Fibroblast of skin of back (primary cell): ENCODE measurements at places on chromosomes 2 and 18.
A peak's percentile ranks its signal among the peaks of the same experiment; 100 is the strongest.

GRCh38 chr2:81981585-81981984 lies 1677.0 kb upstream of the LRRTM1 start:
- no peak for DNase-seq

DNA sequence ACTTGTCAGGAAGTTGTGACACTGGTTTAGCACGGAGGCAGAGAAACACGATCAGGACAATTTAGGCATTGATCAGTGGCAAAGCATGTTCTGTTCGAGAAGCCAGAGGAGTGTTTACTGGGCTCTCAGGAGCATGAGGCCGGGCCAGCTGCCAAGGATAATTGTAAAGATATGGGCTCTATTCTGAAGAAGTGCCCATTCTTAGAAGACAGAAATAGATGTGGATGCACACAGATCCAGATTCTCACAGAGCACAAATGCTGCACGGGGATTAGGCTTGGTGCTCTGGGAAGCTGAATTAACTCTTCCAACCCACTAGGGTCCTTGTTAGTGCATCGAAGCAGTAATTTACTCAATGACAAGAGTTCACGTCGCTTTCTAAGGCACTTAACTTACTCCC lies 16.2 kb downstream of the AFF3 start:
- DNase-seq, result peak; percentile 31

GRCh38 chr2:190562121-190562520 lies 27.6 kb upstream of the NEMP2 start:
- no peak for DNase-seq

DNA sequence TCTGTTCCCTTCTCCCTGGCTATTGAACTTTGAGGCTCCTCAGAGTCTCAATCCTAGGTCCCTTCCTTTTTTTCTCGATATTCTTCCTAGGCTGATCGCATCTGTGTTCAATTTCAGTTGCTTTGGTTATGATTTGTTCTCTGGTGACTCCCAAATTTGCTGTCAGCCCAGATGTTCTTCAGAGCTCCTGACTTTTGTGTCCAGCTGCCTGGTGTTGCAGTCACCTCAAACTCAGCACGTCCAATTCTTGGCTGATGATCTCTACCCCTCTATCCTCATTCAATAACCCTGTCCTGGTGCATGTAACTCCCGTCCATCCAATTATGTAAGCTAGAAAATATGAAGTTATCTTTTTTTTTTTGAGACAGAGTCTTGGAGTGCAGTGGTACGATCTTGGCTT lies 31.4 kb downstream of the DIS3L2 start:
- DNase-seq, result no peak

GRCh38 chr2:133511679-133512078 lies 56.6 kb downstream of the NCKAP5 start:
- DNase-seq, result no peak

DNA sequence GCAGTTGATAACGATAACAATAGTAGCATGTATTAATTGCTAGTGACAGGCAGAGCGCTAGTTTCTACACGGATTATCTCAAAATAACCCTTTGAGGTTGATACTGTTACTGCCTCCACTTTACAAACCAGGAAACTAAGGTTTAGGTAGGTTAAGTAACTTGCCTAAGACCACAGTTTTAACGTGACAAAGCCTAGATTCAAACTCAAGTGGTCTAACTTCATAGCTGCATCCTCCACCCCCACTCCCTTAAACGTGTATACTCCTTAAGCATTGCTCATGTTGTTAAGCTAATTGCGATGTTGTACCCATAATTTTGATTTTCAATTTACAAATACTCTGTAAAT lies 1.2 kb downstream of the ME2 start:
- DNase-seq, result no peak

DNA sequence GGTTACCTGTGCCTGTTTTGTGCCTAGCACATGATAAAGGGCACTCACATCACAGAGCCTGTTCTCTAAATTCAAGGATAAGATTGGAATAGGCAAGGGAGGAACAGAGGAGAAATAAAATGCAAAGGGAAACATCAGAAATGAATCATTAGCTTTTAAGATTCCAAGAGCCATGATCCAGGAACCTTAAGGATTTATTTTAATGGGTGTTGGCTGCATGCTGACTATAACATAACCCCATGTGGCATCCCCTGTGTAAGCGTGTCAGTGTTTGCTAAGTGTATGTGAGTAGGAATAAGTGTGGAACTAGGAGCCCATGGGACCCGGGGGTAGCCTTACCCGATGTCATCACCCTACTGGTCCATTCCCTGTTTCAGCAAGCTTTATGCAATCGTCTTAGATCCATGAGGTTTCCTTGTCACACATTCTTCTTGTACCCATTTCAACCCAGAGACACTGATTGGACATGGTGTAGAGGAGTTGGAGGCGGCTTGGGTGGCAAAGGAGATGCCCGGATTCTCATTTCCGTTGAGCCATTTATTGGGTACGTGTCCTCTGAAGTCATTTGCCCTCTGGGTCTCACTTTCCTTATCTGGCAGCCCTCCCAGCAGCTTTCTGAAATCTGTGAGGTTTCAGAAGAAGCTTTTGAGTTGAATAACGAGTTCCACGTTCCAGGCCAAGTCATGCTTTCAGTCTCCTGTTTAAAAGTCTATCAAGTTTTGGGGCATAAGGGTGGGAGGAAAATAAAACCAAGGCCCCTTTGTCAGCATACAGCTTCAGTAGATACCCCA lies 117.0 kb downstream of the MGAT5 start:
- DNase-seq, result no peak

DNA sequence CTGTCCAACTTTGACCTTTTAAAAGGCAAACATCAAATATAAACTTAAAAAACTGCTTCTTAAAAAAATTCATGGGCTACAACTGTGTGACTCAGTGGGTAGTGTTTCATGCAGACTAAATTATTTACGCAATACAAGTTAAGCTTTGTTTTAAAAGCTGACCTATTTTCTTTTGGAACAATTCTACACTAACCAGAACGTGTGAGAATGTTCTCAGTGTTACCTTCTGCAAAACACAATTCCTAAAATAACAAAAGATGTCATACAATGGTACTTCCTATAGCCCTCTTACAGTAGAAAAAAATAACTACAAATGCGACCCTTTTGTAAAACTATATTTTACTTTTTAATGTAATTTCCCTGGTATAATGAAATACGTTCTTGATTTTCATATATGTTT lies 793.8 kb upstream of the FSHR start:
- DNase-seq, result no peak

GRCh38 chr2:88258208-88258607 lies 88.1 kb downstream of the THNSL2 start:
- DNase-seq, result no peak

DNA sequence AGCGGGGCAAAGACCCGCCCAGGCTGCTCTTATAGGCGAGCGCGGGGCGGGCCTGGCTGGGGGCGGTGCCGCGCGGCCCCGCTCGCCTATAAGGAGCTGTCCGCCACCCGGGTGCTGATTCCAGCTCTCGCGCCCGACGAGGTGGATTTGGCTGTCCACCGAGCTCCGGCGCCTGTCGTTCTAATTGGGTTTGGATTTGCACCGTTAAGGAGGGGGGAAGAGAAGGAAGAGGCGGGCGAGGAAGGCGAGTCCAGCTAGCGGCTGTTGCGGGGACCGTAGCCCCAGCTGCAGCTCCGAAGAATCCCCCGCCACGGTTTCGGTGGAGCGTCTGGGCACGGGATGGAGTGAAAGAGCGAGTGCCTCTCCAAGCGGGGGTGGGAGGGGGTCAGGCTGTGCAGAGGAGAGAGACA lies at the start of gene CNTNAP5:
TSS of gene CNTNAP5 (plus strand) at position 117 of the 410 bp plus-strand sequence. CDS start 364 bp downstream, outside the sequence.
- peak; percentile 29 for DNase-seq

GRCh38 chr2:205680067-205680466 lies 2.2 kb upstream of the NRP2 start:
- DNase-seq, result peak; percentile 95

- DNase-seq, result peak; percentile 96
Measured at GRCh38 chr18:21053127-21053526, 58.5 kb downstream of the ROCK1 start.

- DNase-seq, result peak; percentile 33
Measured at GRCh38 chr2:149832324-149832723, 244.7 kb upstream of the MMADHC start.

DNA sequence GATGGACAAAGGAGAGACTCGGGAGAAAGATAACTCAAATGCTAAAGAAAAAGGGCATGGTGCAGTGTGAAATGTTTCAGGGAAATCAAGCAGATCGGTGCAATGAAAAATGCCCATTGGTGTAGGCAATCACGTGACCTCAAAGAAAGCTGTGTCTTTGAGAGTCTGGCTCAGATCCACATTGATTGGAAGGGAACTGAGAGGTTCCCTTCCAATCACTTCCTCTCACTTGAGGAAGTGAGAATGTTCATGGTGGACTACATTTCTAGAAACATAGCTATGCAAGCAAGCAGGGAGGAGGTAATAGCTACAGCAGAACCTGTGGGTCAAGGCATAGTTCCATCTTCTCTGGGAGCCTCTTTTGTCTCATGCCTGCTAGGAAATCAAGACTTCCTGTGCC lies 187.4 kb downstream of the LPIN1 start:
- DNase-seq, result no peak

- DNase-seq, result no peak
Measured at GRCh38 chr2:122423934-122424333, 668.5 kb downstream of the TSN start.

- DNase-seq, result peak; percentile 81
Measured at GRCh38 chr2:163735685-163736432, at the start of gene FIGN. Gene FIGN, minus strand, starts transcription at chr2:163736008. Its CDS starts 1,081 bp downstream, at chr2:163734927.

DNA sequence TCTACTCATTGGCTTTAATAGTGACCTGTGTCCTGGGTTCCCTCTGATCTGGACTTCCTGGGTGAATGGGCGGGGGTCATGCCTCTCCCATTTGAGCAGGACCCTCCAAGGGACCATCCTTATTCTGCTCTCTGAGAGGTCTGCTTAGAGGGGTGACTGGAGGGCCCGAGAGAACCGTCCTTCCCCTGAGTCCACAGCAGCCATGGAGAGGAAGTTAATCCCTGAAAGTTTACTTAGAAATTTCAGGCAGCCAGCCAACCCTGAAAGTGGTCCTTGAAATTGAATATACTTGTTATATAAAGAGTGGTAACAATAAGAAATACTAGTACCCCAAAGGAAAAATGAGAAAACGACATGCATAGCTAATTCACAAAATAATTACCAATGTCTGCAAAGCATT lies 226.1 kb downstream of the DYSF start:
- no peak for DNase-seq
